NCI-H1092 treated with DMSO at 0.1 percent for 48 hours (cell line): ENCODE measurements at places on chromosomes 2 and 18.

DNA sequence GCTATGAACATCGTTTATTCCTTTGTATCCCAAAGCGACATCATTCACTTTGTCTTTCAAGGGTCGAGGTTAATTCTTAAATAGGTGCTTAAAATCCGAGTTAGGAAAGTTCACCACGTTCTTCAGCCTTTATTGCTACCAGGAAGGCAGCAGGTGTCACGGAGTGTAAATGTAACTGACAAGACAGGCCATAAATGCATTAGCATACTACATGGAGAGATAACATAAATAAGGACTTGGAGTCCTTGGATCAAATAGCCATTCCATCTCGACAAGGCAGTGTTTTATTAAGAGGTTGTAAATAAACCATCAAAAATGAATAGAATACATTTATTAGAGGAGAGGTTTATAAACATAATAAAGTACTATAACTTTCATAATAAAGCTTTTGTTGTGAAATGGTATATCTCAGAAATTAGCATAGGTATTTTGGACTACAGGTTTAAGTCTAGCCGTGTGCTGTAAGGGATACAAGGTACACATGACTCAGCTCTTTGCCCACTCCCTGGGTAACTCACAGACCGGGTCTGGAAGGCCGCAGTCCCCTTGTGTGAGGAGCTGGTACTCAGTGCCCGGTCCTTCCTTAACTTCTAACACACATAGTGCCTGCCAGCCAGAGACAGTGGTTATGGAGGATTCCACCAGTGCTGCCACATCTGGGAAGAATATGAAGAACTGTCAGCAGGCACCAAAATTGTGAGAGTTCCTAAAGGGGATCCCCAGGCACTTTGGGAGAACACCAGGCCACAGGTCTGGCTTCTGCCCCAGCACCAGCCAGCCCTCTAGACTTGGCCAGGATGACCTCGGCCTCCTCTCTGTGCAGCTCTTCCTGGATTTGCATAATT is 29.4 kb downstream of the CAPN13 start:
- no peak for DNase-seq

DNA sequence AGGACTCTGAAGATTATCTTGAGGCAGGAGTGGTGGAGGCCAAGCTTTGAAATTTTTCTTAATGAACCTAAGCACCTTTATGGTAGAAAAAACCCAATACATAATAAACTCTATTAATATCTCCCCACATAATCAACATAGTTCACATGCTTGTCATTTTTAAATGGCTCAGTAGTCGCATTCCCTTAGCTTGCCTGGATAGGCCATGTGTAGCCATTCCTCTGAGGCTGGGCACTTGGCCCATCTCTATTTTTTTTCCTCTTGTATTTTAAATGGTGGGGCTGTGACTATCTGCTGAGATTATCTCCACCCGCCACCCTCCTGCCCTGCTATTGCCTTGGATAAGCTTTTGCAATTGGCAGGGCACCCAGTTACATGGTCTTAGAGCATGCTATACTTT is 143.1 kb downstream of the FHOD3 start:
- DNase-seq: no peak

- no peak for DNase-seq
Observed at GRCh38 chr18:38067086-38067485, 501.5 kb upstream of the CELF4 start.

- no peak for DNase-seq
Observed at GRCh38 chr2:27638037-27638637, 9.3 kb downstream of the GPN1 start.

- no peak for DNase-seq
Observed at GRCh38 chr2:111897630-111897923, 830 bp upstream of the MERTK start.

DNA sequence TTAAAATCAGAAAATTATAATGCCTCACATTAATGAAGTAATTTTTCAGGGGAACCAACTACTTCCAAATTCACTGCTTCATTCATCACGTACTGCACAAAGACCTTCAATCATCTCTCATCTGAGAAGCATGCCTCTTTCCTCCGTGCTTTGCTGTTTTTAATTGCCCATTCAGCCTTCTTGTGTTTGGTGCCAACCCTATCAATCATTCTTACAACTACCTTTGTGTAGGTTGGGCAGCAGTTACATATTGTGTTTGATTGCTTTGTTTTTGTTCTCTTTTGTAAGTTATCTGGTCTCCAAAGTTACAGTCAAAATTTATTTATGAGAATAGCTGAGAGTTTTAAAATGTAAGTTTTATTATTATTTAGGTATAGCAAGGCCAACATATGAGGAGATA is 549.0 kb upstream of the SLC8A1 start:
- DNase-seq: peak; percentile 44

- no peak for DNase-seq
Observed at GRCh38 chr2:179528576-179529069, 264.0 kb upstream of the SESTD1 start.
